ENCODE measurements at places on chromosomes 3 and 15.

- DNase-seq, result no peak
Measured at GRCh38 chr15:31857194-31857593, 173.1 kb upstream of the CHRNA7 start.

DNA sequence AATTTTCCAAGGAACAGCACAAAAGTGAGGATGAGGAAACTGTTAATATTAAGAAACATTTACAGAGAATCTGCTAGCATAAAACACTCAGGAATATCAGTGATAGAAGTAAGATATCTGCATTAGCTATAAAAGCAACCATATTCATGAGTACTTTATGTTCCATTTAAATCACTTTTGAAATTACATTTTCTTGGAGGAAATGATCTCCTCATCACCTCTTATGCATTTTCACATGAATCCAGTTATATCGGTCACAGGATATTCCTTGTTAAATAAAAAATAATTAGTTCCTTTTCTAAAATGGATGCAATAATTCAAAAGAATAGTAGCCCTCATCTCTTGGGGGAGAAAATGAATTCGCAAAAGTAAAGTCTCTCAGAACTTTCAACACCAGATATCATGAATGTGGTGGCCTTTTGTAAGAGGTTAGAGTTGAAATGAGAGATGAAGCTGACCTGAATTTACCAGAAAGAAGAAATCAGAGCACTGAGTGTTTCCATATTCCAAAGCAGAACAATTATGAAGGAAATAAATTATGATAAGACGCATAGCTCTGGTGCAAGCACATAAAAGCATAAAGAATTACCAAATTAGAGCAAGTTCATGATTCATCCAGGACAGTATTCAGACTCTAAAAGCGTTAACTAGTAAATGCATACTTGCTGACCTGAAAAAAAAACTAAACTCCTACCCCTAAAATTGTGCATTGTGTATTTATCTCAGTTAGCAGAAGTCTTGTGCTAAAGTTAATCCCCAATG lies 321.9 kb upstream of the CCDC54 start:
- DNase-seq, result no peak

DNA sequence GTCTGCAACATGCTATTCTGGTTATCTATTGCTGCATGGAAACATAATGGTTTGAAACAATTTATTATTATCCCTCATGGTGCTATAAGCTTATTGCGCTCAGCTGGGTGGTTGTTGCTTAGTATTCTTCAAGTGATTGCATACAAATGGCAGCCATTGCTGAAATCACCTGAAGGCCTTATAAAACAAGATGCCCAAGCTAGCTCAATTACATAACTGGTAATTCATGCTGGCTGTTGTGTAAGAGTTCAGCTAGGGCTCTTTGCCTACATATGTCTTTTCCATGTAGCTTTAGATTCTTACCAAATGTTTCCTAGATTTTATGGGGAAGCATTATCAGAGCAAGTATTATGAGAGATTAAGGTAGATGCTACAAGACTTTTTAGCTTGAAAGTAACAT lies 644.0 kb upstream of the CBLB start:
- no peak for DNase-seq

DNA sequence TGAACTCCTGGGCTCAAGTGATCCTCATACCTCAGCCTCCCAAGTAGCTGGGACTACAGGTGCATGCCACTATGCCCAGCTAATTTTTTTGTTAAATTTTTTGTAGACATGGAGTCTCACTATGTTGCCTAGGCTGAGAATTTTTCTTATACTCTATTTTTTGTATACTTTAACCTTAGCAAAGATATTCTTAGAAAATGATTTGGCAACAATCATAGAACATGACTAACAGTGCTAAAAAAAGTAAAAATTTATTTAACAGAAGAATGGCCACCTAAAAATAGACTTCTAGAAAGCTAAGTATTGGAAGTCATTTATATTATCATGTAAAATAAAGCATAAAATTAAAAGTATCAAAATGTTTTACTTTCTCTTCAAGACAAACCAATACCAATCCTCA lies 322.3 kb downstream of the PLCL2 start:
- DNase-seq, result no peak

- DNase-seq, result no peak
Measured at GRCh38 chr3:196631682-196632045, 7.8 kb upstream of the NRROS start.

GRCh38 chr3:13655061-13655913 lies 106.4 kb downstream of the FBLN2 start:
- DNase-seq, result no peak

DNA sequence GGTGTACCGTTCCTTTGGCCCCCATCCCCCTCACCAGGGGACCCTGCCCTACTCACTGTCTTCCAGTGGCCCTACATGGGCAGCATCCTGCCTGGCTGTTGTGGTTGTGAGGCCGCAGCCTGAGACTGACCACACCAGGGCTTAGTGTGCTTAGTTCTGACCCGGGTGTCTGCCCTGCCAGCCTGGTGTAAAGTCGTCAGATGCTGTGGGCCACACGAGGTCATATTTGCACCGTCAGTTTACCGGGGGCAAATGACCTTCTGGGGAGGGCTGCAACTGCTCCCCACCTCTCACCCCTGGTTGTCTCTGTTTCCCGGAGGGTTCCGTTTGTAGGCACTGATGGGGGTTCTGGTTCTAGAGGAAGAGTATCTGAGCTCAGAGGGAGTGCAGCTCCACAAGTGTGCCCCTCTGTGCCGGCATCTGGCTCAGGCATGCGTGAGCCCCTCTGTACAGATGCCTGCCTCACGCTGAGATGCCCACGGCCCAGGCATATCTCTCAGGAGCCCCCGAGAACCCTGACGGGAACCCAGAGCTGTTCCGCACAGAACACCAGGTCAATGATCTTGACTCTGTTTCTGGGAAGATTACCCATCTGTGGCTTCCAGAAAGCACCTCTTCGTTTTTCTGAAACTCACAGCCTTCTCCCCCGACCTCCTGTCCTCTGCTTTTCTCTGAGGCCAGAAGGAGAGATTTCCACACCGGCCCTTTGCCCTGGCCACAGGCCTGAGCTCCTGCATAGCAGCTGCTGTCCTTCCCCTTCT lies 19.2 kb downstream of the KLF13 start:
- DNase-seq, result no peak

- no peak for DNase-seq
Measured at GRCh38 chr3:113532698-113533533, 561 bp downstream of the SIDT1 start.

DNA sequence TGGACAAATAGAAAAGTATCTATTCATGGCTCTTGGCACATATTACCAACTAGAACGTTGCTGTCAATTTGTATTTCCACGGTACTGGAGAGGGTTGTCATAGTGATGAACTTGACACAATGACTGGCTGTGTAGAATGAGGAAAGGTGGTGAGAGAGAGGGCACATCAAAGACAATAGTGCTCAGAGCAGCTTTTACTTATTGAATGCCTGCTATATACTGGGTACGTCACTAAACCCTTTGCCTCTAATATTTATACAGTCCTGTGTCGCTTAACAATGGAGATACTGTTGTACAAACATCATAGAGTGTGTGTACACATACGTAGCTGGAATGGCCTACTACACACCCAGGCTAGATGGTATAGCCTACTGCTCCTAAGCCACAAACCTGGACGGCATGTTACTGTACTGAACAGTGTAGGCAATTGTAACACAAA lies 8.3 kb downstream of the TMPRSS7 start:
- no peak for DNase-seq

GRCh38 chr3:128517648-128518047 lies 24.6 kb upstream of the GATA2 start:
- no peak for DNase-seq

- DNase-seq, result no peak
Measured at GRCh38 chr15:88255484-88256278, 858 bp downstream of the NTRK3 start.

GRCh38 chr3:153257673-153258351 lies 95.8 kb downstream of the RAP2B start:
- DNase-seq, result no peak

GRCh38 chr3:48935530-48935929 lies 16.9 kb downstream of the ARIH2 start:
- DNase-seq, result no peak

DNA sequence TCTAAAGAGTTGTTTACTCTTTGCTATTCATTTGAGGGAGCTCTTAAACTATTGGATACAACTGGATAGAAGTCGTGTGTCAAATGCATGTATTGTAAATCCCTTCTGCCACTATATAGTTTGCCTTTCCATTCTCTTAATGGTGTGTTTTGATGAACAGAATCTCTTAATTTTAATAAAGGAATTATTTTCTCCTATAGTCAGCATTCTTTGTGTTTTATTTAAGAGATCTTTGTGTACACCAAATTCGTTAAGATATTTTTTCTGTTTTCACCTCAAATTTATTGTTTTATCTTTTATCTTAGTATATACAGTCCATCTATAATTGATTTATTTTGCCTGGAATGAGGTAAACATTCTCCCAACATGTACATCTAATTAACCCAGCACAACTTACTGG lies 551.5 kb upstream of the AGTR1 start:
- no peak for DNase-seq

DNA sequence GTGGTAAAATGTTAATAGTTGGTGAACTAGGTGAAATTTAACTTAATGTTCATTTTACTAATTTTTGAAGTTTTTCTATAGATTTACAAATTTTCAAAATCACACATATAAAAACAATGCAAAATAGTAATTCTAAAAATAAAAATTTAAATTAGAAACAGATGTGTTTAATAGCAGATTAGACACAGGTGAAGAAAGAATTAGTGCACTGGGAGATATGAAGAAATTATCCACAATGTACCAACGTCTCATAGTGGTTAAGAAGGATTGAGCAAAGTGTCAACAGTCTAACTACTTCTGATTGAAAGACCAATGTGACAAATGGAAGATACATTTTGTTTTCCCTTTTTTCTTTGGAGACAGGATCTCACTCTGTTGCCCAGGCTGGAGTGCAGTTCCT lies 26.5 kb downstream of the SPG11 start:
- no peak for DNase-seq

DNA sequence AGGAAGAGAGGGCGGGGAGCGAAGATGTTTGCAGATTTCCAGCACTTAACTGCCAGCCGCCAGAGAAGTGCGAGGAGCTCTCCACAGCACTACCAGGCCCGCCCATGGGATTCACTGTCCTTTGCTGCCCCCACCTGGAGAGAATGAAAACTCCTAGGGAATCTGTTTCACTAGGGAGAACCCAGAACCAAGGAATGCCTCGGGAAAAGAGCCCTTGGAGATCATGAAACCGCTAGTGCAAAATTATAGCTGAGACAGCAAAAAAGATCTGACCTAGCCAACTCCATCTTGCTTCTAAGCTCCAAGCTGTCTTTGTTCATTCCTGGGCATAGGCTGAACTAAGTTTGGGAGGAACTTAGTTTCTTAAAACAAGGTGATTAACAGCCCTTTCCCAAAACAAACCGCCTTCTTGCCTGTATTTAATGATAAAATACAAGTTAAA lies 82.6 kb upstream of the GCNT3 start:
- DNase-seq, result peak; percentile 80

DNA sequence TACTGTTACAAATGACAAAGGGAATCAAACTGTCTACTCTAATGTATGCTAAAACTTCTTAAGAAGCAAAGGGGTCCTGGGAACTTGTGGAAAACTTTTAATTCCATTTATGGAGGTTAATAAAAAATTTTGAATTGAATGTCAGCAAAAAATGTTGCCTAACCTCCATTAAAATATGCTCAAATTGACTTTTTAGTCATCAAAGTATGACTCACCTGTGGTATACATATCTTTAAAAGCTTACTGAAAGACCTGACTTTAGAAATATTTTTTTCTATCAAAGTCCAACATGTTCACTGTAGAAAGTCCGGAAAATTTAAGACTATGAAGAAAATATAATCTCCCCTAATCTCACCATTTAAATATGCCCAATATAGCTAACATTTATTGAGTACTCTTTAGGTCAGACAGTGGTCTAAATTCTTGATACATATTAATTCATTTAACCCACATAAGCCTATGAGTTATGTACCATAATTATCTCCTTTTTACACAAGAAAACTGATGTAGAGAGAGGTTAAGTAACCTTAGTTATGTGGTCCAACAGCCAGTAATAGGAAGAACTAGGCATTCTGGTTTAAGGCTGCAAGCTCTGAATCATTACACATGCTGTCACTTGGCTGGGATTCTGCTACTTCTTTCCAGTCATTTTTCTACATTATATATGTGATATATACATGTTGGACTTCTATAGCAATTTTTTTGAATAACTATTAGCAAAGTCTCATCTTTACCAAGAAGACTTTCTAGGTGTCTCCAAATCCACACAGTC lies 83.6 kb downstream of the PDZRN3 start:
- DNase-seq, result no peak

DNA sequence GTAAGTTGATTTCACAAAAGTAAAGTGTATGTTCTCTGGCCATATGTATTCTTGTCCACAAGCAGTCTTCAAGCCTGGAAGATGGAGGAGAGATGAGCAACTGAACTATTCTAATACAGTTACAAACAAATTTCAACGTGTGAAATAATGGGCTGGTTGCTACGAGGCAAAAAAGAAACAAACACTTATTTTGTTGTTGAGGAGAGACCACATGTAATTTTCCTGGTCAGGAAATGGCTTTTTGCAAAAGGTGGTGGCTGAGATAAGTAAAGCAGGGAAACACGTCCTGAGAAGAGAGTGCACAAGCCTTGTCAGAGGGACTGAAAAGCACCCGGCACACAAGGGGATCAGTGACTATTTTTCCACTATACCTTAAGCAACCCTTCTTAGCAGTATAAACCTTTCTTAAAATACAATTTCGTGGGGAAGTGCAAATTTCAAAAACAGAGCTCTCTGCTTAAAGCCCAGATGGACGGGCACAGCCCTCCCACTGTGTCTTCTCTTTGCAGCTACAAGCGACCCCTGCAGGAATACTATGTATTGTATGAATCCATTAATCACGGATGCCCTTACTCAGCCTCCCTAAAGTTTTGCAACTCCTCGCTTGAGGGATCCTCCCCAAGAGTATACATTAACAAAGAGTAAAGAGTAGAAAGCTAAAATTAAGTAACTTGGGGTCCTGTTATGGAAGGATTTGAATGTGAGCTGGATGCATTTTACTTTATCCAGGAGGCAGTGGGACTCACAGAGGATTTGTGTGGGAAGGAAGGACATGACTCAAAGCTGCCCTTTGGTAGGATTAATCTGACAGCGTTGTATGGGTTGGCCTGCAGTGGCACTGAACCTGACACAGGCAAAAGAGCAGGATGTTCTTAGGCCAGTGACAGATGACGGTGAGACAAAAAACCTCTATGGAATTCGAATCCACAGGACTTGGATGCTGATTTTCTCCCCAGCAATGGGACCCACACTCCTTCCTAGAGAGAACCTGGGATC lies 253.7 kb downstream of the IL5RA start:
- DNase-seq, result no peak

DNA sequence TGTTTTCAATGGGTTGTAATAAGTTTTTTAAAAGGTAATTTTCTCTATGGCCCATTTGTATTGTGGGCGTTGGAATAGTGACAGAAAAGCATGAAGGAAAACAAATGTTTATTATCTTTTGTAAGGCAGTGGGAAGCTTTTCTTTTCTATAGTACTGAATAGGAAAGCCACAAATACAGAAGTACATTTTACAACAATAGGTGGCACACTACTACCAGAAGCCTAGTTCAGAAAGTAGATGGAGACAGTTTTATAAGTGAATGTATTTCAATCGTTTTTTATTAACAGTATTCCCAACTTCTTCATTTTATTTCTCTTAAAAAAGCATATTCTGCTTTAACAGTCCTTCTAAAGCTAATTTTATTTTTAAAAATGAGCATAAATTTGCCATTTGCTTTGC lies 296.7 kb downstream of the PTPRG start:
- no peak for DNase-seq

GRCh38 chr3:193095366-193095765 lies 145.7 kb upstream of the PLAAT1 start:
- no peak for DNase-seq
